ENCODE measurements at places on chromosomes 6 and 20.

DNA sequence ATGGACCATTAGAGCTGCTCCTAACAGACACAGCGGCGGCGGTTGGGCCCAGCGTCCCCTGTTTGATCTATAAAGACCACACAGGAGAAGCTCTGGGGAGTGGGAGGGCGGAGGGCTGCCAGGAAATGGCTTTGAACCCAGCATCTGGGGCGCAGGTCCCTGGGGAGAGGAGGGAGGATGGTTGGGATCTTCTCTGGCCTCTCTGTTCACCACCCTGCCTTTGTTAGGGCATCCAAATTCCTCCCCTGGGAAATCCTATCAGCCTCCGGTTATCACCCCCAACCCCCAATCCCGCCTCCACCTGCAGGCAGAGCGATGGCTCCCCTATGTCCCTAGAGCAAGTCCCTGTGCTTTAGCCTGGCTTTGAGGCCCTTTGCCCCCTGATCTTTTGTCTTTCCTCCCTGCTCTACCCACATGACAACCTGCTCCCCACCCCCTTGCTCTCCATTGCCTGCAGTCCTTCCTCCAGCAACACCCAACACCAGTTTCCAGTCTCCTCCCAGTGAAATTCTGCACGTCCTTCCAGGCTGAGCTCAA, 7.1 kb downstream of the XKR7 start:
- no peak for DNase-seq

DNA sequence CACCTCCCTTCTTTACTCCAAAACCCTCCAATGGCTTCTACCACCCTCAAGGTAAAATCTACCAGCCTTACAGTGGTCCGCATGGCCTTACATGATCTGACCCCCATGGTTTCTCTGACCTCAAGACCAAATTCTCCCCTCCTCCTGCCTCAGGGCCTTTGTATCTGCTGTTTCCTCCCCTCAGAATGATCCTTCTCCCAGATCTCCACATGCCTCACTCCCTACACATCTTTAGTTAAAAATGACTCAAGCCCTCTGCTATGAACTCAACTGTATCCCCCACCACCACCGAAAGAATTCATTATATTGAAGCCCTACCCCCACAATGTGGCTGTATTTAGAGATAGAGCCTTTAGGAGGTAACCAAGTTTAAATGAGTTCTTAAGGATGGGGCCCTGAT, 4.1 kb downstream of the SLC23A2 start:
- no peak for DNase-seq

GRCh38 chr6:11248974-11249761, 16.7 kb upstream of the NEDD9 start:
- no peak for DNase-seq

GRCh38 chr6:79862126-79862525, 85.2 kb downstream of the ELOVL4 start:
- DNase-seq = no peak

DNA sequence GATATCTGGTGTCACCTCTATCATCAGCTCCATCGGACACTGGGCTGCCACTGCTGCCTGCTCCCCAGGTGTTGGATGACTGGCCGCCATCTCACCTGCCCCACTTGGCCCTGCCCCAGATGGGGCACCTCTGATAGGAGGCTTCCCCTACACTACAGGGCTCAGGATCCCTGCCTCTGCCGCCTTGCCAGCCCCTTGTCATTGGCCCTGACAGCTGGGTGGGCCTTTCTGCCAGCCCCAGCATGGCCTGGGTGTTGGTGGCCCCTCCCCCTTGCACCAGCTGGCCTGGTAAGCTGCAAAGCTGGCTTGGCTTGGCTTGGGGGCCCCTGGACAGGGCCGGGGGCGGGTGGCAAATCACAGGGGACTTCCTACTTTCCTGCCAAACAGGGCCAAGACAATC, 10.6 kb downstream of the PACSIN1 start:
- no peak for DNase-seq

DNA sequence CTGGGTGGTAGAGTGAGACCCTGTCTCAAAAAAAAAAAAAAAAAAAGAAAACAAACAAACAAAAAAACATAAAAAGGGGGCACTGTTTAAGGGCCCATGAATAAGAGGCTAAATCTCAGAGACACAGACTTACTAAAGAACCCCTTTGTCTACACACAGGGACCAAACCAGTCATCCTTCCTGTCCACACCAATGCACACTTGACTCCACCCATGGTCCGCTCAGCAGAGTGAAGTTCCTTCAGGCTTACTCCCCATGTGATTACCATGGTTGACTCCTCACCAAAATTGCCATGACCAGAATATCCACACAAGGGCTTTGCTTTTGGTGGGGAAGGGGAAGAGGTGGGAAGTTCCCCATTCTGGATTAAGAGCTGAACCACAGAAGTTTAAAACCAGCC, 19.4 kb upstream of the REPS1 start:
- no peak for DNase-seq

GRCh38 chr20:2022163-2022562, 28.3 kb upstream of the PDYN start:
- DNase-seq = no peak

DNA sequence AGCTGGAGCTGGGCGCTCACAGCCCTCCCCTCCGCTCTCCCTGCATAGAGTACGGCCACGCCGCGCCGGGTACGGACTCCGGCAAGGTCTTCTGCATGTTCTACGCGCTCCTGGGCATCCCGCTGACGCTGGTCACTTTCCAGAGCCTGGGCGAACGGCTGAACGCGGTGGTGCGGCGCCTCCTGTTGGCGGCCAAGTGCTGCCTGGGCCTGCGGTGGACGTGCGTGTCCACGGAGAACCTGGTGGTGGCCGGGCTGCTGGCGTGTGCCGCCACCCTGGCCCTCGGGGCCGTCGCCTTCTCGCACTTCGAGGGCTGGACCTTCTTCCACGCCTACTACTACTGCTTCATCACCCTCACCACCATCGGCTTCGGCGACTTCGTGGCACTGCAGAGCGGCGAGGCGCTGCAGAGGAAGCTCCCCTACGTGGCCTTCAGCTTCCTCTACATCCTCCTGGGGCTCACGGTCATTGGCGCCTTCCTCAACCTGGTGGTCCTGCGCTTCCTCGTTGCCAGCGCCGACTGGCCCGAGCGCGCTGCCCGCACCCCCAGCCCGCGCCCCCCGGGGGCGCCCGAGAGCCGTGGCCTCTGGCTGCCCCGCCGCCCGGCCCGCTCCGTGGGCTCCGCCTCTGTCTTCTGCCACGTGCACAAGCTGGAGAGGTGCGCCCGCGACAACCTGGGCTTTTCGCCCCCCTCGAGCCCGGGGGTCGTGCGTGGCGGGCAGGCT, 4.6 kb downstream of the KCNK15 start:
- DNase-seq = no peak

DNA sequence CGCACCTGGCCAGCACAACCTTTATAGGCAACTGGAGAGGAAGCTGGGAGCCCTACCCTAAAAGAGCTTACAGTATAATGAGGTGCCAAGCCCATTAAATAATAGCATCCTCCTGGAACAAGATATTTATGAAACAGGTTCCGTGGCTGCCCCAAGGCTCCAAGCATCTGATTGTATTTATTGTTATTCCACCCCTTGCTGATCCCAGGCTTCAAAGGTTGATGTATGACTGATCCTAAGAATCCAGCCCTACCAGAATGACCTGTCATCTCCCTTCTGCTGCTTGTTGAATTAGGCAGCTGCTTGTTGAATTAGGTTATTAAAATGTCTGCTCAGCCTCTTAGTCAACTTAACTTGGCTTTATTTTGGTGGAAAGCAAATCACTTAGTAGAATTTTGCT, 35.2 kb upstream of the SASH1 start:
- DNase-seq = no peak

DNA sequence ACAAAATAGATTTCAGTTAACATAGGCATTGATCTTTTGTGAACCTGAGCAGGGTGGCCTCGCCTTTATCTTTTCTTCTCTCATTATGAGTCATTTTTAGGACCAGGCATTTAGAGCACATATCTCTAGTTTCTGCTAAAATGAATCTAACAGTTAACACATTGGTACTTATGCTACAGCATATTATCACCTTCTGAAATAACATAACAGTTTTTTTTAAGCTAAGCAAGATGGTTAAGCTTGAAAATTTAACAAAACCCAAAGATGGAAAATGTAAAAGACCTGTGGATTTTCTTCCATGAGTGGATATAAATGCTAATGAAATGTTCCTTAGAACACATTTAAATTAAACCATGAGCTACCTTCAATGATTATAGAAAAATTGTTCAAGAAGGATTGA, 487.1 kb upstream of the RNF217 start:
- DNase-seq = no peak

GRCh38 chr20:33257237-33257636, 21.4 kb downstream of the BPIFA1 start:
- DNase-seq = no peak

- DNase-seq = no peak
These were observed 7.8 kb downstream of the KCNG1 start for GRCh38 chr20:51014797-51015722.

DNA sequence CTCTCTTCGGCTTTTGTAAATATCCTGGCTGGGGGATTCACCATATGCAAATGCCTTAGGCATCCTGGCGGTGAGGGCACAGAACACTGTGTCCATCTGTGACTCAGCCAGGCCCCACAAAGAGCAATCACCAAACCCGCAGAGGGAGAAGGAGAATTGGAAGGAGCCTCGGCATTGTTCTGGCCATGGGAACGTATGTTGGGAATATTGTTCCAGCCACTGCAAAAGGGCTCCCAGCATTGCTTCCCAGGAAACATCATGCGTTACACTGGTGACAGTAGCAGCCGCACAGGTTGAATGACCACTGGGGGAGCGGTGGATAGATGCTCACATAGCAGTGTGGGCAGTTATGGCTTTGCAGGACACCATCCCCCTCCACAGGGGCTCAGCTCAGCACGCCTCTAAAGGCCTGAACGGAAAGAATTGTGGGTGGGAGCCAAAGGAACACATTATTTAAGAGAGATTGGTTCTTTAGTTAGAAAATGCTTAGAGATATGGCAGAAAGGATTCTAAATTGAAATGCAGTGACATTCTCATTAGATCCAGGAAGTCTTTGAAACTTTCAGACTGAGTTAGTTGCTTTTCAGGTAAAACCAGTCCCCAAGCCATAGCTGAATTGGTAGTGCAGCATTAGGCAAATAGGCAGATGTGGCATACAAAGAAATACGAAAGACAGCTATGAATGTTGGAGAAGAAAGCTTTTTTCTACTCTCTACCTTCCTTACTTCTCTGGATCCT, 104.3 kb downstream of the RNF144B start:
- DNase-seq = no peak

DNA sequence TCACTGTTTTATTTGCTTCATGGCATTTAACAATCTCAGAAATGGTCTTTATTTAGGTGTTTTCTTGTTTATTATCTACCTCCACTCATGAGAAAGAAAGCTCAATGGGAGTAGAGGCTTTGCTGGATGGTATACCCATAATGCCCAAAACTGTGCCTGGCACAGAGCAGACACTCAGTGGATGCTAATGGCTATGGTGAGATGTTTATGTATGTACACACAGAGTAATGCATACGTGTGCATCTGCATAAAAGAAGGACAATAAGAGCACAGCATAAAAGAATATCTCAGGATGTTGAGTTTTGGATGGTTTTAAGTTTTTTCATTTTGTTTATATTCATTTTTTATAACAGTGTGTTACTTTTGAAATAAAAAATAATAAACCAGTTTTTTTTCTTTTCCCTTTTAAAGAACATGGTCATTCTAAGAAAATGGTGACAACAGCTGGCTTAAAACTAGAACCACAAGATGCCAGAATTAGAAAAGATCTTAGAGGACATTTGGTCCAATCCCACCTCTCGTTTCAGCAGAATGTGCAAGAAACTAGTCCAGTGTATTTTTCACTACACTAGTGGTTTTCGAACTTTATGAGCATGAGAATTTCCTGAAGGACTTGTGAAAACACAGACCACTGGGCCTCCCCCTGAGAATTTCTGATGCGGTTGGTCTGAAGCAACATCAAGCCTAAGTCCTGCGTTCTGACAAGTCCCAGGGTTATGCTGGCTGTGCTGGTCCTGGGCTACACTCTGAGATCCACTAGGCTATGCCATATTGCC, 131.9 kb downstream of the FYN start:
- no peak for DNase-seq
